ENCODE measurements at places on chromosomes 16 and 17.

DNA sequence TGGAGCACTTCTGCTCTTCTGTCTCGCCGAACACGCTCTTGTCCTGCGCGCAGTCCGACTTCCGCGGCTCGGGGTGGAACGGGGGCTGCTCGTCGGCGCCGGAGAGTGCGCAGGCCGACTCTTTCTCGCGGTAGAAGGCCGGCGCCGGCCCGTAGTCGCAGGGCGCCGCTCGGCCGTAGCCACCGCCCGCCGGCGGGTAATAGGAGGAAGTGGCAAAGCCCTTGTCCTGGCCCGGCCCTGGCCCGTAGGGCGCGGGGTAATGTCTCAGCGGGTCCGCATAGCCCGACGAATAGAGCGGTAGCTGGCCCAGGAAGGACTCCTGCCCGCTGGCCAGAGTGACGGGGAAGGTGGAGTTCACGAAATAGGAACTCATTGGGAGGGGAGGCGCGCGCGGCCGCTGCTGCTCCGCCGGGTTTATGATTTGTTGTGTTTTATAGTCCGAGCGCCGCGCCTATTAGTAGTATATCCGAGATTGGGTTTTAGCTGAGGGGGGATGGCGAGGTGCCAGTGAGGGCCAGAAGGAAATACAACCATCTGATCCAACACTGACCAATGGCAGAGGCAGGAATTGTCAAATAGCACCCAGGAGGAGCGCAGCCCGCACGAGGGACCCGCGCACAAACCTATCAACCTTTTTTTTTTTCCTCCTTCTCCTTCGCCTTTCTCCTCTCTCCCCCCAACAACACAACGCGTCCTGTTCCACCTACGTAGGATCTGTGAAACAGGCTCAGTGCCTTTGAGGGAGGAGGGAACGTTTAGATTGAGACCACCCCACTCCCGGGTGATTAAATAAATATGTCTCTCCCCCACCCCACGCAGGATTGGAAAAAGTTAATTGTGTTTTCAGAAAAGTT, 4.4 kb upstream of the HOXB5 start:
- DNase-seq: no peak

- peak; percentile 64 for DNase-seq
Observed at GRCh38 chr17:82302991-82303943, 14.1 kb downstream of the CD7 start.

DNA sequence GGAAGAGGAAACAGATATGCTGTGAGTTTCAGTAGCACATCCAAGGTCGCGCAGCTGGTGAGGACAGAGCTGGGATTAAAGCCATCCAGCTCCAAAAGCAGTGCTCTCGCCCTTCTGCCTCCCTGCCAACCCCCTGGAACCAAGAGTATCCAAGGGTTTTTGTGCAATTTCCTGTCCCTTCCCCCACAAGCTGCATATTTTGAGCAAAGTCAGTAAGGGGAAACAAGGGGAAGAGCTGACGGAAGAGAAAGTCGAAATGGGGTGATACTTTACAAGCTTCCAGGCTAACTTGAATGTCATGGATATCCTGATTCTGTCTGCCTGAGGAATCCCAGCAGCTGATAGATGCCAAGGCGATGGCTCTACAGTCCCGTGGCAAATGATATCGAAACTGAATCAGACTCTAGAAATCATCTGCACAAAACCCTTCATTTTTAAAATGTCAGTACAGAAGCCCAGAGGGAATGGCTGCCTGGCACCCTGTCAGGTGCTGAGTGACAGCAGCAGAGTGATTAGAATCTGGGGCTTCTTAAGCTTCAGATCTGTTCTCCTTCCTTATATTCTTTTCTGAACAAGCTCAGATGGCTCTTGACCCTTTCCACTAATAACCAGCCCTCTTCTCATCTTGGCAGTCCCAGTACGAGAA, 42.9 kb upstream of the TEKT3 start:
- DNase-seq: no peak

DNA sequence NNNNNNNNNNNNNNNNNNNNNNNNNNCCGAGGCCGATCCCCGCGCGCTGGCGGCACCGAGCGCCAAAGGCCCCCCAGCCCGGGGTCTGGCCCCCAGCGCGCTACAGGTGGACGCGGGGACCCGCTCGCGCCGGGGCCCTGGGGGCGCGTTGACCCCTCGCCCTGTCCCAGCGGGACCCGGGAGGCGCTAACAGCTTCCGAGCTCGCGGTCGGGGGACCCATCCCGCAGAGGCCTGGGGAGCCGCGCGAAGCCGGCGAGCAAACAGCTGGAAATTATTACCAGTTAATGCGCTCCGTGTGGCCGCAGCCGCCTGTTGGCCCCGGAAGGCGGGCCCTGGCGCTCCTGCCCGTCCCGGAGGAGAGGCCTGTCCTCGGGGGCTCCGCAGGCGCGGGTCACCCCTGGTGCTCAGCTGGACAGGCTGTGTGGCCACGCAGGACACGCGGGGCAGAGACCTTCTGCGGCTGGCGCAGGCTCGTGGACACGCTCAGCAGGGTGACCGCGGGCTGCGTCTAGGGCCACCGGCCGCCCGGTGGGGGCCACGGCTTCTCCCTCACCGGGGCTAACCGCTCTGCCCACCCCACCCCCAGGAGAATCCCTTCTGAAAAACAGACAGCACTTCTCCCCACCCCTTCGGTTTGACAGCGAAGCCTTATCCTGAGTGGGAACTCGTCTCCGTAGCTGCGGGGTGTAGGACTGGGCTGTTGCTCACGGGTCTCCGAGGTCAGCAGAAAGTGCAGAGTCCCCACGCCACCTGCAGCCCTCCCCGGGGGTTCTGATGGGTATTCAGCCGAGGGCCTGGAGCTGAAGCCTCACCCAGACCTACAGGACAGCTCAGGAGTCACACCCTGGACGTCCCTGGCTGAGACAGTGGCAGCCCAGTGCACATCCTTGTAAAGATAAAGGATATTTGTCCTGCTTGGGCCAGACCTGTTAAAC, 138.7 kb upstream of the RPH3AL start:
- DNase-seq: peak; percentile 81

DNA sequence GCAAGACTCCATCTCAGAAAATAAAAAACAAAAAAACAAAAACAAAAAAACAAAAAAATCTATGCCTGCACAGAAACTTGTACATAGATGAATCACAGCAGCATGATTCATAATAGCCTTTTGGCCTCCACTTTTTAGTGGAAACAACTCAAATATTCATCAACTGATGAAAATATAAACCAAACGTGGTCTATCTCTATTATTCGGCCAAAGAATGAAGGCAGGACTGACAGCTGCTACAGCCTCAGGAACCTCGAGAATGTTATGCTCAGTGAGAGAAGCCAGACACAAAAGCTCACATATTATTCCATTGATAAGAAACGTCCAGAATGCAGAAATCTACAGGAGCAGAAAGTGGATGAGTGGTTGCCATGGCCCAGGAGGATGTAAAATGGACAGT, 19.8 kb downstream of the PPL start:
- no peak for DNase-seq

GRCh38 chr16:67650023-67650422, 5.1 kb downstream of the CARMIL2 start:
- no peak for DNase-seq

DNA sequence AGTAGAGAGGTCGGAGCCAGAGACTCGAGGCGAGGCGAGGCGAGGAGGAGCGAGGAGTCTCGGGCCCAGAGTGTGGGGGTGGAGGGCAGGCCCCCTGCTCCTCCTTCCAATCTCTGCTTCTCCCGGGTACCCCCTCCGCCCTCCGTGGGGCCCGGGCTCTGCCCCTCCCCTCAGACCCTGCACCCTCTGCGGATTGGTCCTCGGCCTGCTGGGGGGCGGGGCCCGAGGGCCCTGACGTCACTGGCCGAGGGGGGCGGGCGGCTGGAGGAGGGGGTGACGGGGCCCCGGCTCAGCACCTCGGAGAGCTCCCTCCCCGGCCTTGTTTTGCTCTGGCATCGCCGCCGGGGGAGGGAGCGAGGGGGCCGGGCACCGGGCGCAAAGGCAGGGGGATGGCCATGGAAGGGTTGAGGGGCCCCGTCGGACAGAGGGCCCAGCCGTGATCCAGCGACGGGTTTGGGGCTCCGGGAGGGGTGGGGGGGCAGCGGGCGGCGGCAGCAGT, at the start of gene RUNDC3A:
Gene RUNDC3A (plus strand): TSS at position 282 of the 499 bp plus-strand sequence. CDS start 232 bp downstream, outside the sequence.
- DNase-seq: peak; percentile 91

GRCh38 chr16:68823401-68824135, 19.8 kb upstream of the TANGO6 start:
- DNase-seq: no peak

GRCh38 chr16:2867661-2867986, 9.7 kb upstream of the PRSS22 start:
- no peak for DNase-seq

GRCh38 chr17:41251261-41251660, 1.8 kb downstream of the KRTAP9-4 start:
- no peak for DNase-seq

DNA sequence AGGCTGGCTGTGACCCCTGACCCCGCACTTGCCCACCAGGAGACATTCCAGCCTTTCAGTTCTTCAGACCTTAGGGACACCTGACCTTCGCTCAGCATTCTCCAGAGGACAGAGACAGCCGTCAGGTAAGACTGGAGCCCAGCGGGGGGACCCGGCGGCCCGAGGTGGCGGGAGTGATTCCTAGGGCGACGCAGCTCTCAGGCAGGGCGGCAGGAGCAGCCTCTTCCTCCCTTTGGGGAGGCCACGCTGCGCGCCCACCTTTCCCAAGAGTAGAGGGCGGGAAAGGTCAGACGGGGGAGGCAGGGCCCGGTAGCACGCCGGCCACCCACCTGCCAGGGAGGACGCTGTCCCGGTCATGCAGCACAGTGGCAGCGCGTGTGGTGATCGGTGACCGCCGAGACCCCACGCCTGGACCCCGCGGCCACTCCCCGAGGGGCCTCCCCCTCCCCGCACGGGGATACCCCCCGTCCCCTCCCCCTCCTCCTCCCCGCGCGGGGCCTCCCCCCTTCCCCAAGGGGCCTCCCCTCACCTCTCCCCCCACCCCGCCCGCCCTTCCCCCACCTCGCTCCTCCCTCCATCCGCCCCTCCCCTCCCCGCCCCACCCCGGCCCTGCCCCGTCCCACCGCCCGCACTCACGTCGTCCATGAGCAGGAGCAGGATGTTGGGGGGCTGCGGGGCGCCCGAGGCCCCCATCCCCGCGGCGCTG, 472 bp downstream of the GALNS start:
- DNase-seq: peak; percentile 71

- no peak for DNase-seq
Observed at GRCh38 chr16:87634411-87634810, 32.1 kb downstream of the JPH3 start.

- peak; percentile 92 for DNase-seq
Observed at GRCh38 chr17:61416540-61417363, 17.1 kb downstream of the TBX2 start.

DNA sequence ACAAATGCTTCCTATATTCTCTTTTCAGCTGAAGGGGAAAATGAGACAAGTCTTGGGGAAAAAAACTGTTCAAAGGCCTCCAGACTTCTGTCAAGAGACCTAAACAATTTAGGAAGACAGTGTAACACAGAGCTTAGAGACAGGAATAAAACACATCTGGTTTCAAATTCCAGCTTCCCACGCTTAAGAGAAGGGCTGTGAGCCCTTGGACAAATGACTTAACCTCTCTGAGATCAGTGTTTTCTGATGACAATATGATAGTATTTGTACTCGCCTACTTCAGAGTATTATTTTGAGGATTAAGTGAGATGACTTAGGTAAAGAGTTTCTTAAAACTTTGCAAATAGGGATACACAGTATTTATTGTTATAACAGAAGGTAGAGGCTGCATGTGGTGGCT, 29.5 kb downstream of the SMURF2 start:
- DNase-seq: no peak

GRCh38 chr17:64400642-64401041, 10.0 kb upstream of the PECAM1 start:
- DNase-seq: no peak

- DNase-seq: peak; percentile 48
Observed at GRCh38 chr17:16940116-16940881, 31.6 kb downstream of the TNFRSF13B start.

- peak; percentile 77 for DNase-seq
Observed at GRCh38 chr17:68290268-68290954, 516 bp downstream of the SLC16A6 start.

- no peak for DNase-seq
Observed at GRCh38 chr16:17109413-17109812, 361.3 kb downstream of the XYLT1 start.

DNA sequence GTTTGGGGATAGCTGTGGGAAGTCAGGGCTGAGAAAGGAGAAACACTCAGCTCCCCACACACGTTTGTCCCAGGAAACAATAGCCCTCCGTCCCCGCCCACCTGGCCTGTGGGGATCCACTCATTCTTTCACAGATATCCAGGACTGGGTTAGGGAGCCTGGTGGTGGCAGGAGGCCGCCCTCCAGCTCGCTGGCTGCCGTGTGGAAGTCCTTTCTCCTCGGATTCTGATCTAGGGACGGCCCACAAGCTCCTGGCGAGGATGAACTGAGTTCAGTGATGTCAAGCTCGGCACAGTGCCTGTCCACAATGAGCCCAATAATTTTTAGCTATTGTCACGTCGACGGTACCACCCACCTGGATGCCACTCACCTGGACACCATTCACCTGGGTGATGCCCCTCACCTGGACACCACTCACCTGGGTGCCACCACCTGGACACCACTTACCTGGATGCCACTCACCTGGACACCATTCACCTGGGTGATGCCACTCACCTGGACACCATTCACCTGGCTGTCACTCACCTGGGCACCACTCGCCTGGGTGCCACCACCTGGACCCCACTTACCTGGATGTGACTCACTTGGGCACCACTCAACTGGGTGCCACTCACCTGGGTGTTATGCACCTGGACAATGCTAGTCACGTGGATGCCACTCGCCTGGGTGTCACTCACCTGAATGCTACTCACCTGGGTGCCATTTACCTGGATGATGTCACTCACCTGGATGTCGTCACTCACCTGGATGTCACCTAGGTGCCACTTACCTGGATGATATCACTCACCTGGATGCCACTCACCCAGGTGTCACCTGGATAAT, 172.5 kb upstream of the FOXF1 start:
- DNase-seq: no peak

DNA sequence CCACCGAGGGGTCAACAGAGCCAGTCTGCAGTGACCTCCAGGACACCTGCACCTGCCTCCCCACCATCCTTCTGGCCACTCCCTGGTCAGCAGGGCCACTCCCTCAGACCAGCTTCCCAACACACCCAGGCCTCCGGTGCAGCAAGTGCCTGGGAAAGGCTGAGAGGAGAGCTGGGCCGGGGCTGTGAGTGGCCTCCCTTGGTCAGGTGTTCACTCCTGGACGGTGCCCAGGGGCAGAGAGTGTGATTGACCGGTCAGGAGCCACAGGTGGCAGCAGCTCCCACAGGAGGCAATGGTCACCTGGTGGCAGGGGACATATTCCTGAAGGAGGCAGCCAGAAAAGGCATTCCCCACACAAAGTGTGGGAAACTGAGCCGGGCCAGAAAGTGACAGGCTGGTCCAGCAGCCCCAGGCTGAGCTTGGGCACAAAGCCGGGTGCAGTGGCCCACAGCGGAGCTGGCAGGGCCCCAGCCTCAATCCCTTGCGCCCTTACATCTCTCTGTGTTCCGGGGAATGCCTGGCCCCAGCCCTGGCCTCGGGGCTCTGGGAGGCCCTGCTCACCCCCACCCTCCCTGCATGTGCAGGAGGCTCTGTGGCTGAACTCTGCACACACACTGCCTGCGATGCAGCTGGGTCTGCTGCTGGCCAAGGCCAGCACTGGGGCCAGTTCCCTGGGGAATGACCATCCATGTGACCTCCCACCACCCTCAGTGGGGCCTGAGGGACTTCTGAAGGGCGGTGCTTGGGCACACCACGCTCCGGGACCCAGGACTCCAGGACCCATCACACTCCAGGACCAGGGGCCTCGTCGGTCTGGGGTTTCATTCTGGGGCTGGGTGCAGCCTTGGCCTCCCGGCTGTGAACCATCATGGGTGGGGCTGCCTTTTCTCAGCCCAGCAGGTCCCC, 1.2 kb upstream of the C17orf99 start:
- DNase-seq: peak; percentile 94
